ENCODE measurements at places on chromosomes 6 and 20. TPM values are rescaled to one million over a fixed set of nuclear protein-coding genes. Genes with fewer than 3 reads are reported as not detected.

- no peak for DNase-seq
- H3K4me3 ChIP-seq = peak overlapping the region; percentile 0
- no peak overlapping the region for H3K27ac ChIP-seq
- no peaks in the 10 kb centered on the region for H3K4me1 ChIP-seq
- no peaks in the 10 kb centered on the region for H3K27me3 ChIP-seq
- H3K36me3 ChIP-seq = no peaks in the 10 kb centered on the region
These were observed 124.6 kb downstream of the WDR27 start for GRCh38 chr6:169577236-169577635.

DNA sequence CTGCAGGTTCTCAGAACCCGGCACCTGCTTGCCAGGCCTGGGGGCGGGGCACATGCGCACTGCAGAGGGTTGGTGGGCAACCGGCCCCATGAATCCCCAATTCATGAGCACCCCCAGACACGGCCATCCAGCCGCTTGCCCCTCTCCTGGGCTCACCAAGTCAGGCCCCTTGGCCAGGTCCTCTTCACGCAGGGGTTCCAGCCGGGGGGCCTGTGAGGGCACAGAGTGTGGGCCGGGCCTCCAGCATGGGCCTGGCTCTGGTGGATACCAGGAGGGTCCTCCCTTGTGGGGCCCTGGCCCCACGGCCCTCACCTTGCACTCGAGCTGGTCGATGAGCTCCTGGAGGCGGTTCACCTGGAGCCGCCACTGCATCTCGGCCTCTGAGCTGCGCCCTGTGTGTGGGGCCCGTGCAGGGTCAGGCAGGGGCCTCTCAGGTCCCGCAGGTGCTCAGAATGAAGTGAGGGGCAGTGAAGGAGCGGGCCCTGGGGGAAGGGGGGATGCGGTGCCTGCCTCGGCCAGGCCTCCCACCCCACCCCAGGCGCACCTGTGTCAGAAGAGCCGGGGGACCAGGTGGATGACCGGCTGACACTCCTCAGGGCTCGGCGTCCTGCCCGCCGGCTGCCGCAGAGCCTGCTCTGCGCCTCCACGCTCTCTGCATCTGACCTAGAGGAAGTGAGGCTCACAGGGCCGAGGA, 2.6 kb upstream of the C20orf144 start:
- H3K4me3 ChIP-seq = no peak overlapping the region
- DNase-seq = no peak
- no peaks in the 10 kb centered on the region for H3K36me3 ChIP-seq
- peaks cover 10% of the 10 kb centered on the region for H3K4me1 ChIP-seq

- H3K4me3 ChIP-seq = no peak overlapping the region
- H3K27ac ChIP-seq = no peak overlapping the region
- DNase-seq = peak; percentile 34
- H3K36me3 ChIP-seq = no peaks in the 10 kb centered on the region
- no peaks in the 10 kb centered on the region for H3K27me3 ChIP-seq
These were observed 33.9 kb downstream of the SUN5 start for GRCh38 chr20:32970115-32970972.

- peaks cover 13% of the 10 kb centered on the region for H3K4me1 ChIP-seq
- H3K27me3 ChIP-seq = no peaks in the 10 kb centered on the region
- H3K27ac ChIP-seq = peak overlapping the region; percentile 96
- no peak overlapping the region for H3K4me3 ChIP-seq
- no peaks in the 10 kb centered on the region for H3K36me3 ChIP-seq
These were observed 50.9 kb upstream of the FAM184A start for GRCh38 chr6:119129148-119129967.

- H3K4me1 ChIP-seq = no peaks in the 10 kb centered on the region
- H3K27ac ChIP-seq = no peak overlapping the region
- no peak overlapping the region for H3K4me3 ChIP-seq
These were observed 19.4 kb upstream of the CTAGE9 start for GRCh38 chr6:131730264-131730663.

- no peaks in the 10 kb centered on the region for H3K36me3 ChIP-seq
- H3K27me3 ChIP-seq = no peaks in the 10 kb centered on the region
These were observed 8.1 kb upstream of the ZBP1 start for GRCh38 chr20:57628047-57628961.

DNA sequence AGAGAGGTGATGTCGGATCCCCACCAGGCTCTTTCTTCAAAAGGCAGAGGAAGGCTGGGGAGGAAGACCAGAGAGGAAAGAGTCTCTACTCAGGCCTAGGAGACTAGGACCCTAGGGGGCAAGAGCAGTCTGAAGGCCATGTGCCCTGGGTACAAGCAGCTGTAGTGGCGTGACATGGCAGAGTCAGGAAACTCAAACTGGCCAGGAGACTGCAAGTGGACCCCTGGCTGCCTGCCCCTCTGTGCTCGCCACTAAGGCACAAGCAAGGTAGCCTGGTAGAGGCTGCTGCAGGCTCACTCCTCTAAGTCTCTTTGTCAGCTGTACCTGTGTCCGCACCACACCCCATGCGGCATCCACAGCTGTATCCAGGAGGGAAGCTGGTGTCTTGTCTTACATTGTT, 19.9 kb downstream of the CST9L start:
- no peaks in the 10 kb centered on the region for H3K36me3 ChIP-seq
- no peaks in the 10 kb centered on the region for H3K27me3 ChIP-seq
- H3K4me1 ChIP-seq = no peaks in the 10 kb centered on the region
- no peak overlapping the region for H3K27ac ChIP-seq

- H3K4me3 ChIP-seq = no peak overlapping the region
- H3K27me3 ChIP-seq = no peaks in the 10 kb centered on the region
- no peak overlapping the region for H3K27ac ChIP-seq
- H3K36me3 ChIP-seq = no peaks in the 10 kb centered on the region
- no peaks in the 10 kb centered on the region for H3K4me1 ChIP-seq
These were observed 101.8 kb downstream of the TNFAIP3 start for GRCh38 chr6:137968901-137969300.

DNA sequence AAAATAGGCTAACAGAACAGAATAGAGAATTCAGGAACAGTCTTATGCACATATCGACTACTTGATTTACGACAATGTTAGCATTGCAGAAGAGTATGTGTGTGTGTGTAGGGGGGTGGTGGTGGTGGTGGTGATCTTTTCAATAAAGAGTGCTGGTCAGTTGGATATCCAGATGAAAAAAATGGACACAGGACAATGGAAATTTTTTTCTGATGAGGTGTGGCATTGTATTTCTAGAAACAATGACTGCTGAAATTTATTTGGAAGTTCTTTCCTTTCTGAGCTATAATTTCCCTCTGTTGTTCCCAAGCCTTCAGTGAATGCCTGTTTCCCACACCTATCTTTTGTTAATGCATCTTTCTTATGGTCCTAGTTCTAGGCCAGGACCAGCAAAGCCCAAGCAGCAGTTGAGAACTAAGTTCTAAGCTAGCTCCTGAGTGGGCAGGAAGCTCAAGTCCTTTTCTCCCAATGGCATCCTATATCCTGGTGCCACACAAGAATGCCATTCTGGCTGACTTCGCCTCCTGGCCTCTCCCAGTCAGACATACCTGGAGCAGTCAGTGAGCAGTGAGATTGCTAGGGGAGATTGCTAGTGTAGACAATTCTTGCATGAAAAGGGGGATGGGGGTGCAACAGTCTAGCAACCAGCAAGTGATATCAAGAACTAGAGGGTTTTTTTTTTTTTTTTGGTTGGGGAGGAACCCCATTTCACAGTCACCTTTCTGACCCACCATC, 1.2 kb upstream of the TOX2 start:
- no peak overlapping the region for H3K4me3 ChIP-seq
- no peaks in the 10 kb centered on the region for H3K36me3 ChIP-seq
- peaks cover 9% of the 10 kb centered on the region for H3K27me3 ChIP-seq
- no peaks in the 10 kb centered on the region for H3K4me1 ChIP-seq
- no peak overlapping the region for H3K27ac ChIP-seq

- no peaks in the 10 kb centered on the region for H3K27me3 ChIP-seq
- no peaks in the 10 kb centered on the region for H3K4me1 ChIP-seq
- no peak overlapping the region for H3K4me3 ChIP-seq
- no peak overlapping the region for H3K27ac ChIP-seq
- H3K36me3 ChIP-seq = no peaks in the 10 kb centered on the region
These were observed 51.4 kb downstream of the SULF2 start for GRCh38 chr20:47733892-47734291.

Gene EYS
- total RNA-seq = 0.25 TPM

Gene RIPOR3
- total RNA-seq = 1.7 TPM

Gene HTR1B
- total RNA-seq = not detected

All from pancreas (tissue), 10 donors.